T follicular helper cell (primary cell): ENCODE measurements at places on chromosomes 2 and 18.

GRCh38 chr2:75500633-75501032, 60.1 kb downstream of the EVA1A start:
- no peak for DNase-seq

GRCh38 chr18:26719896-26720295, 145.6 kb downstream of the AQP4 start:
- no peak for DNase-seq

GRCh38 chr2:73292906-73293533, 328 bp downstream of the EGR4 start:
- no peak for DNase-seq

GRCh38 chr18:63160172-63160995, 159.2 kb downstream of the BCL2 start:
- no peak for DNase-seq

- DNase-seq, result no peak
Measured at GRCh38 chr2:68052717-68053422, 9.9 kb downstream of the C1D start.

DNA sequence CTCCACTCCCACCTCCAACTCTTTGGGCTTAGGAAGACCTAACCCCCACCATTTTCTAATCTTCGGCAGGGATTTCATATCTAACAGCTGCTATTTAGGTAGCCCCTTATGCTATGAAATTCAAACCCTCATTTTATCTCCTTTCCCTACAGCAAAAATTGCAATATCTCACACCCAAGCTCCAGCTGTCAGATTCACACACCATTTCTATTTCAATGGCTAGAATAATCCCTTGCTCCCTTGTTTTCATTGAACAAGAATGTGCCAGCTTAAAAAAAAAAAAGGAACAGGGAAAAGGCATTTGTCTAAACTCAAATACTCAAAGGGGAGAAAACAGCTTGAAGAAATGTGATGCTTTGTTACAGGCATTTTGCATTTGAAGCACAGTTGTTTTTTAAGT, 850.6 kb upstream of the ACVR2A start:
- DNase-seq, result no peak

DNA sequence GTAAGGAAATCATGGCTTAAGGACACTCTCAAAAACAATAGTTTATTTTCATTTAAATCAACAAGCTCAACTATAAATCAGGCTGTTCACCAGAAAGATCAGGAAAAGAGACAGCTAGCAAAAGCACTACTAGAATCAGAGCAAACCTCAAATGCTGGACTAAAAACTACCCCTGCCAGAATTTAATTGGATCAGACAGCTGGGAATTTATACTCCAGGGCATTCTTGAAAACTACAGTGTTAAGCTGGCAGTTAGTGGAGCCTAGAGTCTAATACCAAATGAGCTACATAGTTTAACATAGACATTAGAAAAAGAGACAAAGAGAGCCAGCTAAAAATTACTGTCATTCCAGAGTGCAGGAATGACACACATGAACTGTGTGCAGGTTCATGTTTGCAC, 1016.4 kb upstream of the CRIM1 start:
- DNase-seq, result no peak

DNA sequence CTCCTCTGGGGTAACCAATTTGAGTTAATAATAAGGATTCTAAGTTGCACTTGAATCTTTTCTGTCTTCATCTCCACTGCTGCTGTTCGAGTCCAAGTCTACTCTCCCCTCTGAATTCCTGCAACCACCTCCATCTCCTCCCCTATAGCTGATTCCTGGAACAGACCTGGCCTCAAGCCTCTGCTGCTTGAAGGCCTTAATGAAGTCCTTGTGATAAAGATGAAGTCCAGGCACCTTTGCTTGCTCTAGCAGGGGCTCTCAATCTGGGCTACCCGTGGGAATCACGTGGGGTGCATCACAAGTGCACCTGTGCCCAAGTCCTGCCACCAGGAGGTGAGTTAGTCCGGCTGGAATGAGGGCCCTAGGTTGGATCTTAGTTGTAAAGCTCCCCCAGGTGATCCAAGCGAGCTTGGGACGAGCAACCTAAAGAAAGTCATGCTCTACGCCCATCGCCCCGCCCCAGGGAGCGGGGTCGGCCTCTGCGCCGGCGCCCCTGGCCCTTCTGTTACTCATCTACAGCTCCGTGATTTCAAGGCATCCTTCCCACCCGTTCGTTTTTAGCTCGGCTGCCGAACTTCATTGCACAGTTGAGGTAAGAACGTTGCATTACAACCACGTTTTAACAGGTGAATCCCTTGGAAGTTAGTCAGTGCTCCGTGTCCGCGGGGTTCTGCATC, 905 bp upstream of the IAH1 start:
- DNase-seq, result no peak

GRCh38 chr2:226116346-226116745, 683.3 kb downstream of the IRS1 start:
- DNase-seq, result no peak

- DNase-seq, result no peak
Measured at GRCh38 chr18:46243095-46243494, 138.9 kb downstream of the HAUS1 start.

GRCh38 chr18:48488388-48488850, 50.4 kb upstream of the CTIF start:
- DNase-seq, result no peak

DNA sequence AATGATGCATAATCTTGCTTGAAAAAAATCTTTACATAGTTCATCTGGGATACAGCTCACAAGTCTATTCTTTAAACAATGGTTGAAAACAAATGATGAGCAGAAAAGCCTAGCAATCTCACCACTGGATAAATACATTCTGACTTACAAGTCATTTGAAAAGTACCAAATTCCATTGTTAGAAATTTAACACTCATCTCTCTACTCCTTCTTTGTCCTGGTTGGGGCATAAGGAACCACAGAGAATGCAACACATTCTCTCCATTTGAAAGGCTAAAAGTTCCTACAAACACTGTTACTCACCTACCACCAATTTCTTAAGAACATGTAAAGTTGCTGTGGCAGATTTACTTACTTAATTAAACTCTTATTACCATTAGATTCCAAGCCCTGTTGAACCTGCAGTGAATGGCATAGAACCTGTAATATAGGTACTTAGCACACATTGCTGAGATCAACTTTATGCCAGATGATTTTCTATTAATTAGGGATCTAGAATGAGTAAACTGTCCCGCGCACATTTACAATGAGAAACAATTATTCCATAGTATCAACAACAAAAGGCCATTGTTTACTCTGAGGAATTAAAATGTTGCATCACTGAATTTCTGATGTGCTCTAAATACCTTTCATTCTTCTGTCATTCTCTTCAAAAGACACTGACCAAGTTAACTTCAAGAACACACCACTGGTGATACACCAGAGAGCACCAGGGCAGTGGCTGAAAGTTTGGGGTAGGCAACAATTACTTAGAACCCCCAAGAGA, 69.6 kb downstream of the CABYR start:
- DNase-seq, result no peak

- DNase-seq, result no peak
Measured at GRCh38 chr2:98608962-98609604, 694 bp downstream of the UNC50 start.

- DNase-seq, result no peak
Measured at GRCh38 chr2:119126650-119127049, 31.9 kb downstream of the C1QL2 start.

GRCh38 chr2:221818616-221819320, 246.7 kb upstream of the EPHA4 start:
- no peak for DNase-seq

DNA sequence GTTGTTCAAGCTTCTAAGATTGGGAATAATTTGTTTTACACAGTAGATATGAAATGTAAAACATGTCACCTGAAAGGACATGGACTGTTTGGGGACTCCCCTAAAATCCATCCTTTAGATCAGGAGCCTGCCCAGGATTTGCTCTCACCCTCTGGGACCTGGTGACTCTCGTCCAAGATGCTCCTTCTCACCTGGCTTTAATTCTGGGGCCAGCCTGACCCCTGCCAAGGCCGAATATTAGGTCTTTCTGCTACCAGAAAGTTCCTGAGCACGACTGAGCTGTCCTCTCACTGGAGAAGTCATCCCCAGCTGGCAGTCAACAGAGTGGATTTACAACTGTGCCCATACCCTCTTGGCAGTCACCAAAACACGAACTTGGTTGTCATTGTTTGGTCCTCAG, 25.3 kb downstream of the PTPN18 start:
- DNase-seq, result no peak

DNA sequence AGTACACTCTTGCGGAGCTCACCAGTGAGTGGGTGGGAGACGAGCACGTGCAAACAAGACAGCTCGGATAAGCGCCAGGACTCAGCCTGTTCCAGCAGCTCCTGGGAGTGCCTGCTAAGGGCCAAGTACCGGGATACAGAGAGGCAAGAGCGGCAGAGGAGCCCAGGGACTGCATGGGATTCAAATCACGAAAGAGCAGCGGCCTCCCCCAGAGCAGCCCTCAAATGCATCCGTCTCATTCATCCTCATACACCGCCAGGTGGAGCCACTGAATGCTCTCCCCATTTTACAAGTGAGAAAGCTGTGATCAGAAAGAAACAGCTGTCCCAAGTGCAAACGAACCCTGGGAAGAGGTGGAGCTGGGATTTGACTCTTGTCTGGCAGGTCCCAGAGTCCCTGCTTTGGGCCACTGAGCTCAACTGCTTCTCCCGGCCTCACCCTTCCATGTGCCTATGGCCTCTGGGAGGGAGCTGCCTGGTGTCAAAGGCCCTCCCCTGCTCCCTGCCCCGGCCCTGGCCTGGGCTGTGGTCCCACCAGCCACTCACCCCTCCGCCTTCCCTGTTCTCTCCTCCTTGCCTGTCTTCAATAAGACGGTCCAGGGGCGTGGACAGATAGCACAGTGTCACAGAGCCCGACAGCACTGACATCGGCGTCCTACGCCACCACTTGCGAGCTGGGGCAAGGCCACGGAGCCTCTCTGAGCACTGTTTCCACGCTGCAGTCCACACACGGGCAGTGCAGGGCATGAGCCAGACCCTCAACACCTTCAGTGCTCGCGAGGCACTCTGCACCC, 72.8 kb upstream of the TAF1B start:
- peak; percentile 30 for DNase-seq

DNA sequence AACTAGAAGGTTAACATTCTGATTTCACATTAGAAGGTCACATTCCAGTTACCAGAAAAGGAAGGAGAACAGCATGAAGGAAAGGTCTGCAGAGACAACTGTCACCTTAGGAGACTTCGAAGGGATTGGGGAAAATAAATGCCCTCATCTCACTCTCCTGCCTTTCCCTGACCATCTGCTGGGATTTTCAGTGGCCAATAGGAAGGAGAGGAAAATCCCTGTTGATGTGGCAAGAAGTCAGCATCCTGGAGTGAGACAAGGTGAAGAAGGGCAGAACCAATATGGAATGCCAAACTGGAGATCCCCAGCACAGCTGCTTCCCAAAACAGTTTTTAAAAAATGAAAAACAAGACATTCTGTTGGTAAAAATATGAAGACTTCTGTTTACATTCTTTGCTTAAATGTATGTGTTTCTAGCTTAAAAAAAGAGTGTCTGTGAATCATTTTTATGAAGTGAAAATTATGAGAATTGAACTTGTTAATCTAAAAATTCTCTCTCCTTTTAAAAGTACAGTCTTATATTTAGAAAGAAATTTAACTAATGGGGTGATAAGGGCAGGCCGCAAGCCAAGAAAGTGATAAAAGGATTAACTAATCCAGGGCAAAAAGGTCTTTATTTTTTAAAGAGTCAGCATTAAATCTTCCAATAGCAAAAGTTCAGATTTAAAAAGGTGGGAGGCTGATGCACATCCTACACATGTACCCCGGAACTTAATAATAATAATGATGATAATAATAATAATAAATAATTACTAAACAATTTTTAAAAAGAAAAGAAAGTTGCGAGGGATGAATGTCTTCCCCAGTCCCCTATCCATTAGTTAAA, 160.6 kb upstream of the DOK6 start:
- no peak for DNase-seq

DNA sequence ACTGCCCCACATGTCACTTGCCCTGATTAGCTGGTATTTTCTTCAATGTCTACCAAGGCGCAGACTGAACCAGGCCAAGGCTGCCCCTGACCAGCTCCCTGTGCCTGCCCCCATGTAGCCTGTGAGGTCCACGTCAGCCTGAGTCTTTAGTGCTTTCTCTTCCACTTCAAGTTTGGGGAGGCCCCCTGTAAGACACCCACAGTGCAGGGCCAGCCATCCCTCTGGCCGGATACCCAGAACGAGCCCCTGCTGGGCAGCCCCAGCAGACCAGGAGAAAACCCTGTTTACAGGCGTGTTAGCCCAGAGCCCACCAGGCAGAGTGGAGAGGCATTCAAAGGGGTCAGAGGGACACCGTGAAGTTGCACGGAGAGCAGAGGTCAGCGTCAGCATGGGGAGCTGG, 92.4 kb downstream of the TFCP2L1 start:
- DNase-seq, result no peak

DNA sequence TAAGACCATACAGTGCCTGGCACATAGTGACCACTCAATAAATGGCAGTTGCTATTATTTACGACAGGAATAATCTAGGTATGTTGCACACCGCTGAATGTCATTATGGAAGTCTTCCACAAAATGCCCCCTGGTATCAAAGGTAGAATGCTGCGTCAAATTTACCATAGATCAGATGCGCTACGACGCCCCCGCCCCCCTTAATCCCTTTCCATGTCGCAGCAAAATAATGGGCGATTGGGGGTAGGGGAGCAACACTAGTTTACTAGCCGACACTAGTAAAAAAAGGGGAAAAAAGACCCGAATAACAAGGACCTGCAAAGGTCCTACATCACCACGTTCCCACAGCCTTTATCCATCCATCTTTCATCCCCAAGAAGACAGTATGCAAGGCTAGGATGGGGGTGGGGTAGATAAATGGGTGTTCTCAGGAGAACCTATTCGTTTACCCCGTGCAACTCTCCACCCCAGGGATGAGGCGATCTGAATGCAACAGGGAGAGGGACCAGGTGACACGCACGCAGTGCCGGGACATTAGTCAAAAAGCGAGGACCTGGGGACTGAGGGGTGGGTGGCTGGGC, 455 bp downstream of the PREPL start:
- DNase-seq, result no peak

DNA sequence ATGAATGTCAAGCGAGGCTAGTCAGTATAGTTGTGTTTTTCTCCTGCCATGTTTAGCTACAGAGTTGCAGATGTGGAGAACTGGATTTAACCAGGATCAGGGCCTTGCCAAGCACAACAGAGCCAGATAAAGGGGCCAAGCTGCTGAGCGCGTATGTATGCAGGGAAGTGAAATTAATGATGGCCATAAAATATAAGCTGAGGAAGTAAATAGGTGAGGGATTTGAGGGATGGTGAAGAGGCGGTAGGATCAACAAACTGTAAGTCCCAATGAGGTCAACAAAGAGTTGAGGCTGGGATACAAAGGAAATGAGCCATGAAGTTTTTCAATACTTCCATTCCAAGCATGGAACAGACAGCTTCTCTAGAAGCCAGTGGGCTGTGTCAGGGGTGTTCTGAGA, 10.6 kb downstream of the LRP2 start:
- DNase-seq, result no peak

GRCh38 chr2:172082105-172082943, 3.0 kb upstream of the DLX1 start:
- DNase-seq, result no peak
